ENCODE measurements at places on chromosomes 7 and 10.

DNA sequence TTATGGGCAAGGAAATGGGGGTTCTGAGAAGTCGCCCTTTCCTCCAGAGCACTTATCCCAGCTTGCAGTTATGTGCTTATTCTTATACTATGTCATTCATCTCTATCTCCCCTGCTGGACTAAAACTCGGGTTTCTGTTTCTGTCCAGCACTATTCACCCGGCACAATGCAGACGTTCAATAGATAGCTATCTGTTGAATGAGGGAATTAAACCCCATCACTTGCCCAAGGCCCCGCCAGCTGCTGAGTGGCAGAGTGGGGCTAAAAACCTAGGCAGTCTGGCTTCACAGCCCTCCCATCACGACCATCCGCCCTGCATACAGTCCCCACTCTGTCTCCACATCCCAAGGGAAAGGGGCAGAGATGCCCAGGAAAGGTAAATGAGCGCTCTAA lies 5.4 kb downstream of the SLIT1 start:
- DNase-seq, result no peak

DNA sequence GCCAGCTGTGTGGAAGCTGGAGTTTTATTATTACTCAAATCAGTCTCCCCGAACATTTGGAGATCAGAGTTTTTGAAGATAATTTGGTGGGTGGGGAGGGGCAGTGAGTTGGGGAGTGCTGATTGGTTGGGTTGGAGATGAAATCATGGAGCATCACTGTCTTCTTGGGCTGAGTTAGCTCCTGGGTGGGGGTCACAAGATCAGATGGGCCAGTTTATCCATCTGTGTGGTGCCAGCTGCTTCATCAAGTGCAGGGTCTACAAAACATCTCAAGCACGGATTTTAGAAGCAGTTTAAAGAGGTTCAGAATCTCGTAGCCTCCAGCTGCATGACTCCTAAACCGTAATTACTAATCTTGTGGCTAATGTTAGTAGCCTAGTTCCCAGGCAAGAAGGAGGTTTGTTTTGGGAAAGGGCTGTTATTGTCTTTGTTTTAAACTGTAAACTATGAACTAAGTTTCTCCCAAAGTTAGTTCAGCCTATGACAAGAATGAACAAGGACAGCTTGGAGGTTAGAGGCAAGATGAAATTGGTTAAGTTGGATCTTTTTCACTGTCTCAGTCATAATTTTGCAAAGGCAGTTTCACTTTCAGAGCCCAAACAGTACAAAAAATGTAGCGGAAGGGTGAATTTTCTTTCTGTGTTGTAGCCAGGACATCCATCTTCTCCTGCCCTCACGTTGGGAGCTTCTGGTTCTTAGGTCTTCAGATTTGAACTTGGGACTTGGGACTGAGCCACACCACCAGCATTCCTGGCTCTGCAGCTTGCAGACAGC lies 43.1 kb downstream of the KLF6 start:
- no peak for DNase-seq

DNA sequence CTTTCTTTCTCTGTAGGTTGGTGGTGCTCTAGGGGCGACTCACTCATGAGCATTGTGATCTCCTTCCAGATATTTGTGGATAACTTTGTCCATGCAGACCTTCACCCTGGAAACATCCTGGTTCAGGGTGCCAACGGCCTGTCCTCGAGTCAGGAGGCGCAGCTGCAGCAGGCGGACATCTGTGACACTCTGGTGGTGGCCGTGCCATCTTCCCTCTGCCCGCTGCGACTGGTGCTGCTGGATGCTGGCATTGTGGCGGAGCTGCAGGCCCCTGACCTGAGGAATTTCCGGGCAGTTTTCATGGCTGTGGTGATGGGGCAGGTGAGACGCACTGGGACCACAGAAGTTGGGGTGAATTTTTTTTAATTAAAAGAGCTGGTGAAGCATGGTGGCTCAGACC lies 9.6 kb upstream of the NDUFB2 start:
- no peak for DNase-seq

DNA sequence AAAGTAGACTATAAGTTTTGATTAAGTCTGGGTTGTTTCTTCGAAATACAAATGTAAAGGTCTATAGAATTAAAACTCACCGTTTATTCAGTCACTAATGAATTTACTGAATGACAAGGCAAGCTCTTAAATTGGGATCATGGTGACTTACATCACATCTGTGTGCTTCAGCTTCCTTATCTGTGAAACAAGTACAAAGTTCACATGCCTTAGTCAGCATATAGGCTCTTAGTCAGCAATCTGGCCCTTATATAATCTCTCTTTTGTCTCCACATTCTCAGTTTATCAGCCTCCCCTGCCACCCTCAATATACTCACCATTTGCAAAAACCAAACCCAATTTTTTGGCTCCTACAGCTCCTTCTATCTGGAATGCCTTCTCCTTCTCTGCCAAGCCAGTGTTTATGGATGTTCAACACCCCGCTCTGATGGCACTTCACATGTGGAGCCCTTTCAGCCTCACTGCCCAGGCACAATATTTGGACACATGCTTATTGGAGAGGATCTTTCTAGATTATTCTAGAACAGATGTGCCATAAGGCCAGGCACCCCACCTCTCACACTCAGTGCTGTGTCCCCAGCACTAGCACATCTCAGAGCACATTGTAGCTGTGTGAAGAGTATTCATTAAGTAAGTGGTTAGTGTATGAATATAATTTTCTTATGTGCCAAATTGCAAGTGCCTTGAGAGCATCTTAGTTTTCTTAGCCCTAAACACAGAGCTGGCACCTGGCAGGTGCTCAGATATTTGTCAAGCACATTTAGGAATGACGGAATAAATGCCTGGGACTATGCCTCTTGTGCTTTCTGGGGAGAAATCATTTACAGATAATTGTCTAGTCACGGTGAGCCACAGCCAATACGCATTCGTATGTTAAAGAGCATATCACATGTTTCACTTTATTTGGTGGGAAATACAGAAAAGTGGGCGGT lies 9.8 kb upstream of the LAMB1 start:
- DNase-seq, result no peak

DNA sequence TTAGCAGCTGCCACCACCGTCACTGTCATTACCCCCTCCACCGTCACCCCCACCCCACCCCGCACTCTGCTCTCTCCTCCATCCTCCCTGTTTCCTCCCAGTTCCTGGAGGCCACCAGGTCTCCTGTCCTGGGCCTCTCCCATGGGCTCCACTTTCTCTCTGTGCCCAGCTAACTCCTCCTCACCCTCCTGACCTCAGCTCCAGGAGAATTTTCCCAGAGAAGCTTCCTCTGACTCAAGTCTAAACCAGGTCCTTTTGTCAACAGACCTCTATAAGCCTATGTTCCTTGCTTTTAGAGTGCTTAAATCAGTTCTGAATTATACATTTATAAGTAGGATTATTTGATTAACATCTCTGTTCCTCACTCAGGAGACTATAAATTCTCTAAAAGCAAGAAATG lies 150.0 kb downstream of the ARHGAP12 start:
- DNase-seq, result no peak

DNA sequence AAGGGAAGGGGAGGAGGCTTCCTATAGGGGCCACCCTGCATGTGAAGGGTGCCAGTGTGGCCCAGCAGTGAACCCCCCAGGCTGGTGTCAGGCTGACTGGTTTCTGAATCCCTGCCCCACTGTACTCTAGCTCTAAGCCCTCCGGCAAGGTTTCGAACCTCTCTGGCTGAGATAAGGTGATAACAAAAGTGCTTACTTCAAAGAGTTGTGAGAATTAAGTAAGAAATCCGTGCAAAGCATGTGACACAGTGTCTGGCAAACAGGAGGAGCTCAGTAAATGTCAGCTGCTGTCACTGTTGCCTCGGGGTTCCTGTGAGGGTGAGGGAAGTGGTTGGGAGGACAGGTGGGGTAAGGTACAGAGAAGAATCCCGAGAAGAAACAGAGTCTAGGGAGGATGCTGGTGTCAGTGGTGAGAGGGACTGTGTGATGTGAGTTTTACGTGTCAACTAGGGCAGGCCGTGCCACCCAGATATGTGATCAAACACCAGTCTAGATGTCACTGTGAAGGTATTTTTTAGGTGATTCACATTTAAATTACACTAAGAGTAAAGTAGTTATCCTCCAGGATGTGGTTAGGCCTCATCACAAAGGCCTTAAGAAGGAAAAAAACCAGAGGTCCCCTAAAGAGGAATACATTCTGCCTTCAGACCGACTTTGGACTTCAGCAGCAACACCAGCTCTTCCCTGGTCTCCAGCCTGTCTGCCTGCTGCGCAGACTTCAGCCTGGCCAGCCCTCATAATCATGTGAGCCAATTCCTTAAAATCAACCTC lies 64.4 kb downstream of the BPGM start:
- peak; percentile 70 for DNase-seq

- no peak for DNase-seq
These were observed 60.6 kb upstream of the SHH start for GRCh38 chr7:155872678-155873369.

DNA sequence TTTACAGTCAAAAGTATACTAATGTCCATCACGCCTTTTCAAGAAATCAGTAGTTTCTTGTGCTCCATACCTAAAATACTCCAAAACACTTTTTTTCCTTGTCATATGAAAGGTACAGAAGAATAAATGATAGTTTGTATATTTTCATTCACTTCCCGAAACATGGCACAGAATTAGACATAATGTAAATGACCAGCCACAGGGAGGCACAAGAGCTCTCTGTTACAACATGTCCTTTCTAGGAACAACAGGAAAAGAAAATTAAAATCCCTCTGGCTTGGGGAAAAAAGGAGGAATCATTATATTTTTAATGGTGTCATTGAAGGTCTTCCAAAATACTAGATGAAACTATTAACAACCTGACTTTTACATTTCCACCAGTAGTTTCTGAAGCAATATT lies 331.2 kb downstream of the ACTR3B start:
- no peak for DNase-seq

- no peak for DNase-seq
These were observed 17.4 kb downstream of the ADAMTS14 start for GRCh38 chr10:70689661-70690060.

- DNase-seq, result no peak
These were observed 195.5 kb upstream of the MBL2 start for GRCh38 chr10:52967806-52968795.

- DNase-seq, result no peak
These were observed 103.7 kb downstream of the PLXNA4 start for GRCh38 chr7:132472463-132473120.

DNA sequence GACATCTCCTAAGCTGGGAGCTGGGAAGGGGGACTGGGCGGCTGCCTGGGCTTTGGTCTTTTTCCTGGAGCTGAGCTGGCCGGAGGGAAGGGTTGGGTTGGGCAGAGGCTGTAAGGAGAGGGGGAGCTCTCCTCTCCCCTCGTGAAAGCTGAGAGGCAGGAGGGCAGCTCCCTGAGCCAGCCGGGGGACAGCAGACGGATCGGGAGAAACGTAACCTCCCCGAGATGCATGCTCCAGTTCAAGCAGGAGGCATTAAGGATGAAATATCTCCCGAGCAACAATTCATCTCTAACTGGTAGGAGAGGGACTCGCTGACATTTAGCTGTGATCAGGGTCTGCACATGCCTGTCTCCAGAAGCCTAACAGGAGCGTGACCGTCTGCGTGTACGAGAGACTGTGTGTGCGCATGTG lies 19.9 kb upstream of the LBX1 start:
- no peak for DNase-seq

- DNase-seq, result no peak
These were observed 543.8 kb downstream of the PTPRN2 start for GRCh38 chr7:158043551-158044481.

- no peak for DNase-seq
These were observed 85.5 kb downstream of the WDR37 start for GRCh38 chr10:1141701-1142100.

DNA sequence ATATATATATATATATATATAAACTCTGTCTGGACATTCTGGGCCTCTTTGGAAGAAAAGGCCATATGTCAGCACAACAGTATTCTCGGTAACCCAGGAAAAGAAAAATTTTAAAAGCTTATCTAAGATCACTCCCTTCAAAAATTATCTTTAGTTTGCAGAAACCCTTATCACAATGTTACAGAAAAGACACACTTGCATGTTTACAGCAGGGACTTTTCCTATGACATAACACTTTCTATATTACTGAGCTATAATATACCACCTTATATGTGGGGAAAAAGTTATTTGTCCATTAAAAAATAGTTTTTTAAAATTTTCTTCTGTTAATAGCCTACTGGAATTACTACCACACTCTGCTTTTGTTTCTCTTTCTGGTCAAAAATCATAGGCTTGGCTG lies 25.4 kb downstream of the ANKRD61 start:
- DNase-seq, result no peak

GRCh38 chr10:2541176-2541575 lies 526.2 kb upstream of the PFKP start:
- no peak for DNase-seq

DNA sequence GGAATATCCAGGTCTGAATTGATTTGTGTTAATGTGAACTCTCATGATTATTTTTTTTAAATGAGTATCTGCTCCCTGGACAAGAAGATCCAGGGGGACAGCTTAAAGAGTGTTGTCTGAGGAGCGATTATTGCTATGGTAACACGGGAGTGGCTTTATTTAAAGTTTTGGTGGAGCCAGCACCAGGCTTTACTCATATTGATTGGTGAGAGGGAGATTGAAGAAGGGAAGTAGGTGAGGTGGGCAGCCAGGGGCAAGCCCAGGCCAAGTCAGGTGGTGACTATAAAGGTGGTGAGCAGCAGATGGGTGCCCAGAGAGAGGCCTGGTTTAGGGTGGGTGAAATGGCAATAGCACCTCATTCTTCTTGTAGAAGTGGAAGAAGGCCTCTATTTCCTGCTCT lies 10.2 kb upstream of the AGR2 start:
- no peak for DNase-seq

- DNase-seq, result no peak
These were observed 458.5 kb downstream of the TFEC start for GRCh38 chr7:115572111-115572510.

- DNase-seq, result no peak
These were observed 47.9 kb upstream of the FEZF1 start for GRCh38 chr7:122352454-122352853.

DNA sequence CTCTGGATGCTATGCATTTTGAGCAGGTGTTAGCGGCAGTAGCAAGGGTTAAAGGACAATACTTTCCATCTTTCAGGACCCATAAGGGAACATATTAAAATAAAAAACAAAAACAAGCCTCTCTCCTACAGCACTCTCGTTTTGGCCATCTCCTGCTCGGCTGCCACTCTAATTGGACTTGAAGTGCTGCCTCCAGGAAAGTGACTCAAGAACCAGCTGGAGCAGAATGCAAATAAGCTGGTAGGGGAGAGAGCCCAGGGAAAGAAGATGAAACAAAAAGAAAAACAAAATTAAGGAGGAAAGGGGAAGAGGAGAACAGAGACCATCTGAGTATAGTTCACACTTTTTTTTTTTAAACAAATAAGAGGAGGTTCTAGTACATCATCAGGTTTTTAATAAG lies 65.6 kb downstream of the HBP1 start:
- DNase-seq, result no peak

DNA sequence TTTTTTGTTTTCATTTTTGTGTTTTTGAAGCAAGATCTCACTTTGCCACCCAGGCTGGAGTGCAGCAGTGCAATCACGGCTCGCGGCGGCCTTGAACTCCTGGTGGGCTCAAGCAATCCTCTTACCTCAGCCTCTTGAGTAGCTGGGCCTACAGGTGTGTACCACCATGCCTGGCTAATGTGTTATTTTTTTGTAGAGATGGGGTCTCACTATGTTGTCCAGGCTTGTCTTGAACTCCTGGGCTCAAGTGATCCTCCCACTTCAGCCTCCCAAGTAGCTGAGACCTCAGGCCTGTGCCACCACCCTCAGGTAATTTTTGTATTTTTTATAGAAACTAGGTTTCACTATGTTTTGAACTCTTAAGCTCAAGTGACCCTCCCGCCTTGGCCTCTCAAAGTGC lies 14.8 kb downstream of the PRKRIP1 start:
- no peak for DNase-seq
